Liver (tissue), 10 donors: ENCODE measurements at places on chromosomes 1 and 21.

GRCh38 chr21:34941162-34941561 lies 107.9 kb downstream of the RUNX1 start:
- no peak for DNase-seq

DNA sequence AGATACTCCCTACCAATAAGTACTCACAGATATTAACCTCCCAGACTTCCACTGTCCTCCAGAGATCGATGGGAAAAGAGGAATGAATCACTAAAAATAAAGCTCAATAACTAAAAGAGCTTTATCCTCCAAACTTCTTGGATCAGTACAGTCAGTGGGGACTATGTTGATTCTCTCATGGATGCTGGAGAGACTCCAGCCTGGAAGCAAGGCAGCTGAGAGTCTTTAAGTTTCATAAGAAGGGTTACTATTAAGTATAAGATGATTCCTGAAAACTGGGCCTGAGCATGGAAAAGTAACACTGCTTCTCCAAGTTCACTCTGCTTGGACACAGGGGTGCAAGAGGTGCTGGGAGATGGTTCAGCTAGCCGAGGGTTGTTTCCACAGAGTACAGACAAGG lies 6.2 kb upstream of the DDR2 start:
- no peak for DNase-seq

- no peak for DNase-seq
Measured at GRCh38 chr1:221381910-221382623, 359.8 kb downstream of the DUSP10 start.

- no peak for DNase-seq
Measured at GRCh38 chr1:109626682-109627408, 7.2 kb downstream of the AMPD2 start.
